ENCODE measurements at places on chromosomes 3 and 15. TPM values are rescaled to one million over a fixed set of nuclear protein-coding genes. Genes with fewer than 3 reads are reported as not detected.

Gene ROBO2
- 1.3 TPM for total RNA-seq

GRCh38 chr3:58026598-58026997, 18.4 kb downstream of the FLNB start:
- peaks cover 26% of the 10 kb centered on the region for H3K4me1 ChIP-seq
- H3K27me3 ChIP-seq: no peaks in the 10 kb centered on the region
- H3K36me3 ChIP-seq: no peaks in the 10 kb centered on the region
- no peak for DNase-seq

DNA sequence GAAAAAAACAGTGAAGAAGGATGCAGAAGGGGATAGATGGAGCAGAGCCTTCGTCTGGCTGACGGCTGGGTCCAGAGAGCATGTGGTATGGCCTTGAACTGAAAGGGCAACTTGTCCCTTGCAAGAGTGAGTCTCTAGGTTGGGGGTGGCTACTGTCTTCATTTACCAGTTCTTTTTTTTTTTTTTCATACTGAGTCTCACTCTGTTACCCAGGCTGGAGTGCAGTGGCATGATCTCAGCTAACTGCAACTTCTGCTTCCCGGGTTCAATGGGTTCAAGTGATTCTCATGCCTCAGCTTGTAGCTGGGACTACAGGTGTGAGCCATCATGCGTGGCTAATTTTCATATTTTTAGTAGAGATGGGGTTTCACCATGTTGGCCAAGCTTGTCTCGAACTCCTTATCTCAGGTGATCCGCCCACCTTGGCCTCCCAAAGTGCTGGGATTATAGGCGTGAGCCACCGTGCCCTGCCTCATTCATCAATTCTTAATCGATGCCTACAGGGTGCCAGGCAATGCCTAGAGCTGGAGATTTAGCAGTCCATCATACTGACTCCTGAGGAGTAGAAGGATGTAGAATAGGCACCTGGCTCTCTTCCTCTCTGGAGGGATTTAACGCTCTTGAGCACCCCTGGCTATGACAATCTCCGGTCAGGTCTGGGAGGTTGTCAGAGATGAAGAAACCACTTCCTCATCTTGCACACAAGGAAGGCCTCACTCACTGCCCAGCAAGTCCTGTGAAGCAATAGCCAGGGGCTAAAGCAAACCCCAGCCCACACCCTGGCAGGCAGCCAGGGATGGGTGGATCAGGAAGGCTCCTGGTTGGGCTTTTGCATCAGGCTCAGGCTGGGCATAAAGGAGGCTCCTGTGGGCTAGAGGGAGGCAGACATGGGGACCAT, at the start of gene CAMP:
Gene CAMP (plus strand): TSS at position 880 of the 898 bp plus-strand sequence. CDS start 17 bp downstream, at position 897.
- H3K4me3 ChIP-seq: no peak within 1 kb of the TSS
- H3K36me3 ChIP-seq: no peaks in the 10 kb centered on the region
- H3K4me1 ChIP-seq: no peaks in the 10 kb centered on the region
- H3K27ac ChIP-seq: no peak within 1 kb of the TSS
- DNase-seq: peak; percentile 62

DNA sequence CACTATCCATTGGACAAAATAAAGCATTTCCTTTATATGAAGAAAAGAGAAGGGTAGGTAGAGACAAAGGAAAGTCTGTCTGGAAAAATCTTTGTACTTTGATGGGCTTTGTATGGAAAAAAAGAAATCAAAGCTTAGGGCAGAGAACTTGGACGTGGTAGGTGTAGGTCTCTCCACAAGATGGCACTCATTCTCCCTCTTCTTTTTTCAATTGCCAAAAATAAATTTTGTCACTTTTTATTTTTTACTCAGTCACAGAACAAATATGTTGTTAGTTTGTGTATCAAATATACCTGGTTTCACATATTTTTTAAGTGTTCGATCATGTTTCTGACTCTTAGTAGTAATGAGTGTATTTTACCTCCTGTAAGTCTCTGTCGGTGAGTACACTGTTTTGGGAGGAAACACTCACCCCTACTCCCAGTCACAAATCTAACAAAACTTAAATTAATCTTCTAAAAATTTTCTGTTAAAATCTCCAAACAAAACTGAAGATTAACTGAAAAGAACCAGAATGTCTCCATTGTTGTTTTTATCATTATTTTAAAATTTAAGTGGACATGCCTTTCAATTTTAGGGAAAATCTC, 415.8 kb upstream of the GOLIM4 start:
- no peaks in the 10 kb centered on the region for H3K36me3 ChIP-seq
- no peak overlapping the region for H3K27ac ChIP-seq
- H3K4me1 ChIP-seq: no peaks in the 10 kb centered on the region
- DNase-seq: no peak

DNA sequence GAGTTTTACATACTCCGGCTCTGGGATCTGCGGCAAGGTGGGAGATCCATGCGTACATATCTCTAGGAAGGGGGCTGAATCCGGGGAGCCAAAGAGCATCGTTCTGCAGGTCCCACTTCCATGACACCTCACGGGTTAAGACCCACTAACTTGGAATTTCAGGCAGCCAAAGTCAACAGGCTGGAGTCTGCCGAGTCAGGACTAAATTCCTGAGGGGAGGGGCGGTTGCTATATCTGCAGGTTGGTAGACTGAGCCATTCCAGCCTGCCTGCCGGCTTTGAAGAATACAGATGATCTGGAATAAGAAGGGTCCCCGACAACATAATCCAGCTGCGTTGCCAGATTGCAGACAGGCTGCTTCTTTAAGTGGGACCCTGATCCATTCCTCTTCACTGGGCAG, 65.4 kb upstream of the PEX5L start:
- no peaks in the 10 kb centered on the region for H3K27me3 ChIP-seq
- no peak for DNase-seq
- no peak overlapping the region for H3K4me3 ChIP-seq
- no peak overlapping the region for H3K27ac ChIP-seq
- no peaks in the 10 kb centered on the region for H3K36me3 ChIP-seq
- no peaks in the 10 kb centered on the region for H3K4me1 ChIP-seq

DNA sequence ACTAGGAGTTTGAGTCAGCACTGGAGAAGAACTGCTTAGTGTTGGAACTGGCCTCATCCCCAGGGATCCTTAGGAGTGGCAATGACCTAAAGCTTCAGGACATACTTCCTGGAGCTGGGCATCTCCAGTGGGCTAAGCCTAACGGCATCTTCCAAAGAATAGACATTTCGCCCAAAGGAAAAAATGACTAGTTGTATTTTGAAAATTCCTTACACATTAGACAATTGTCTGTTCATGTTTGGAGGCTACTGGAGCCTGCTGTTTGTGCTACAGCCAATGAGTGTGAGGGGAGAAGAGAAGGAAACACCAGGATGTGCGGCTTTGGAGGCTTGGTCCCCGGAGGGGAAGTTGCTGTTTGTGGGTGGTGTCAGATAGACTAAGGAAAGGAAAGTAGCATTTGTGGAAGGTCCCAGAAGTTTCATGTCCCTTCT, 77.6 kb downstream of the POLR2M start:
- H3K4me3 ChIP-seq: no peak overlapping the region
- no peaks in the 10 kb centered on the region for H3K4me1 ChIP-seq
- DNase-seq: no peak
- H3K27ac ChIP-seq: no peak overlapping the region

GRCh38 chr15:64311566-64311965, 44.4 kb downstream of the CSNK1G1 start:
- no peak overlapping the region for H3K4me3 ChIP-seq
- H3K27me3 ChIP-seq: no peaks in the 10 kb centered on the region
- DNase-seq: no peak
- no peaks in the 10 kb centered on the region for H3K36me3 ChIP-seq

GRCh38 chr3:129829640-129830039, 63.9 kb downstream of the TMCC1 start:
- no peaks in the 10 kb centered on the region for H3K27me3 ChIP-seq

DNA sequence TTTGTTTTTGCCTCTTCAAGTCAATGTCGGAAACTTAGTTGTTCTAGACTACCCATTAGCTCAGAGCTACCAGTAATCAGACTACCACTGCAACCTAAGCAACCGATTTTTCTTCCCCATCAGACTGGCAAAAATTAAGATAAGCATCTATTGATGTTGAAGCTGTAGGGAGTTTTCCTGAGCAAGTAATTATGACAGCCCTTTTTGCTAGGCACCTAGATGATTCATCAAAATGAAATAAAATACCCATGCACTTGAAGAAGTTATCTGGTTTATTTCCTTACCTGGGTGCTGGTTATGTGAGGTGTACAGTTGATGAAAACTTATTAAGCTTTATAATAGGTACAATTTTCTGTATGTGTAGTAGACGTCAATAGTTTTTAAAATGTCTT, 554 bp upstream of the COMMD4 start:
- no peak for DNase-seq
- H3K36me3 ChIP-seq: peaks cover 20% of the 10 kb centered on the region
- peak overlapping the region; percentile 59 for H3K27ac ChIP-seq
- H3K4me1 ChIP-seq: peaks cover 12% of the 10 kb centered on the region
- H3K27me3 ChIP-seq: no peaks in the 10 kb centered on the region
- peak overlapping the region; percentile 93 for H3K4me3 ChIP-seq

GRCh38 chr3:24686808-24687207, 192.2 kb upstream of the THRB start:
- H3K4me3 ChIP-seq: no peak overlapping the region
- H3K27me3 ChIP-seq: no peaks in the 10 kb centered on the region
- no peaks in the 10 kb centered on the region for H3K4me1 ChIP-seq

DNA sequence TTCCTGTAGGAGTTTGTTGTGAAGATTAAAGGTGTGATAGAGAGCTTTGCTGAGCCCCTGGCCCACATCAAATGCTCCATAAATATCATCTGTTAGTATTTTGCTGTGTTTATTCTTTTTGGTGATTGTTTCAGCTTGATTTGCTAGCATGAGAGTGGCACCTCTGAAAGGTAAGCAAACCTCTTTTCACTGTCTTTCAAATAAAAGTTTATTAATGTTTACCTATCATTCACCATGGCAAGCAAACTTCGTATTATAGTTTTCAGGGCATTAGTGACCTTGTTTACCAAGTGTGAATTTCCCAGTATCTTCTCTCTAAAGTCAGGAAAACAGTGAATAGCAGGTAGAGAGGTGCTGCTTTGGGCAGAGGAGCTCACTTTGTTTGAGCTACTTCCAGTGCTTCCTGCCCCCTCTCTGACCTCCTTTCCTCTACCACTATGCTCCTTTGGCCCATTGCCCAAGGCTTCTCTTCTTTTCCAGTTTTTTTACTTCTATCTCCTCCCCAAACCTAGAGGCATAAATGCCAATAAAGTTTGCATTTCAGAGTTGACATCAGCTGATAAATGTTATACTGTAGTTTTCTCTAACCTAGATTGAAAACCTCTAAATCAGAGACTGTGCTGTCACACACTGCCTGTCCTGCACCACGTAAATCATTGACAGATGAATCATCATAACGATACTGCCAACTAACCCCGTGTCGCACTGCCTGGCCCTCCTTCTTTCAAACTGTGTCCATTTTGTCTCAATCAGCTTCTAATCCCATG, 569.0 kb downstream of the TUSC7 start:
- no peak overlapping the region for H3K4me3 ChIP-seq
- no peak overlapping the region for H3K27ac ChIP-seq
- H3K36me3 ChIP-seq: no peaks in the 10 kb centered on the region
- peak; percentile 66 for DNase-seq
- H3K27me3 ChIP-seq: no peaks in the 10 kb centered on the region

GRCh38 chr3:111368056-111368455, 173.9 kb upstream of the CD96 start:
- DNase-seq: no peak
- no peaks in the 10 kb centered on the region for H3K27me3 ChIP-seq
- H3K4me3 ChIP-seq: no peak overlapping the region

Gene ANKRD63
- not detected for total RNA-seq

DNA sequence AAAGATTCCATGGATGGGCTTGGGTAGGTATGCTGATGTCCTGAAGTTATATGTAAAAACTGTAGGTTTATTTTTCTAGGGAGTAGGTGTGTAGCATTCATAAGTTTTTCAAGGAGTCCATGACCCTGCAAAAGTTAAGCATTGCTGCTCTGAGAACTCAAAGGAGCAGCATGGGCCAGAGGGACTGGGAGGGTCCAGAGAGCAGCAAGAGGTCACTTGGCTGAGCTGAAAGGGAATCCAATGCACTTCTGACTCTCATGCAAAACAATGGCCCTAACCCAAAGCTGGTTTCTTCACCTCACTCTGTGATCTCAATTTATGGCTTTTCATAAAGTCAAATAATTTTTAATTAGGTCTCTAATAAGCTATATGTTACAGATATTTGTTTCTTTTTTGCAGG, 198.3 kb upstream of the GOLGA6L4 start:
- no peak overlapping the region for H3K27ac ChIP-seq
- no peaks in the 10 kb centered on the region for H3K27me3 ChIP-seq
- no peaks in the 10 kb centered on the region for H3K4me1 ChIP-seq

GRCh38 chr3:61805510-61806080, 244.2 kb downstream of the PTPRG start:
- H3K27me3 ChIP-seq: no peaks in the 10 kb centered on the region
- peaks cover 64% of the 10 kb centered on the region for H3K4me1 ChIP-seq
- H3K36me3 ChIP-seq: no peaks in the 10 kb centered on the region

GRCh38 chr3:146473726-146474125, 4.4 kb upstream of the PLSCR2 start:
- no peaks in the 10 kb centered on the region for H3K27me3 ChIP-seq
- no peak overlapping the region for H3K4me3 ChIP-seq
- H3K36me3 ChIP-seq: no peaks in the 10 kb centered on the region
- peaks cover 18% of the 10 kb centered on the region for H3K4me1 ChIP-seq

Gene BLOC1S6
- 12.7 TPM for total RNA-seq

All from stomach (tissue), 19 donors.